ENCODE measurements at places on chromosomes 3 and 15.

GRCh38 chr15:59997070-59997701 lies 6.9 kb upstream of the FOXB1 start:
- peak; percentile 53 for DNase-seq

DNA sequence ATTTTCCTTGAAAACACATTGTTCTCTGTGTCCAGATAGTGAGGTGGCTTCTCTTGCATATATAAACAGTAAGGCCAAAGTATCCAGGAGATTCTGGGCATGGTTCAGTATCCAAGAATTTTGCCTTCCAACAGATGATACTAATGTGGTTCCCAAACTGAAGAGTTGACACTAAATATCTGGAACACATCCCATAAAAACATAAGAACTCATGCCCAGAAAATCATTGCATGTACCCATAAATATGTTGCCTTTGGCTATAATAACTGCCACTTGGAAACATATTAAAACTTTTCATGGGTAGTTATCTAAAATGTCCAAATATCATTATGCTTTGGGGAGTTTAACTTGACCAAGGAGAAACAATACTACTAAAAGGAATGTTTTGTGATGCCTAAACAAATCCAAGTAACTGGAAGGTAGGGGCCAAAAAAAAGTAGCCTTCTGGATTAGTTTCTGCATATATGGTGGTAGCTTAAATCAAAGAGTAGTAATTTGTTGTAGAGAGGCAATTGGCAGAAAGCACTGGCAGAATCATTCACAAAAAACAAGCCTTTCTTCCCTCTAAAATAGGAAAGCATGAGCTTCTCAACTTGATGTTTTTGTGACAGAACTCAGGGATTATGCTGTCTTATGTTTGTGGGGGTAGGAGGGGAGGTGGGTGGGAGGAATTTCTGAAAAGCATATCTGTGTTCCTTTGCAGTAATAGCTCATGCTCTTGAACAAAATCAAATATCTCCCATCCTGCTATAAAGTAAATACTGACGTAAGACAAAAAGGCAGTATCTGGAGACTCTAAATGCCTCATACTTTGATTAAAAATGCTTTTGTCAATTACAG lies 753.9 kb downstream of the TUSC7 start:
- DNase-seq: no peak

GRCh38 chr3:114903213-114903612 lies 243.9 kb downstream of the ZBTB20 start:
- DNase-seq: no peak

- DNase-seq: no peak
Measured at GRCh38 chr3:165883863-165884478, 46.7 kb upstream of the BCHE start.

- no peak for DNase-seq
Measured at GRCh38 chr3:145006271-145006670, 1034.6 kb downstream of the DIPK2A start.

GRCh38 chr15:62066663-62067447 lies at the start of gene C2CD4A:
Gene C2CD4A, plus strand, starts transcription at chr15:62066977. Its CDS starts 637 bp downstream, at chr15:62067614.
- DNase-seq: no peak

DNA sequence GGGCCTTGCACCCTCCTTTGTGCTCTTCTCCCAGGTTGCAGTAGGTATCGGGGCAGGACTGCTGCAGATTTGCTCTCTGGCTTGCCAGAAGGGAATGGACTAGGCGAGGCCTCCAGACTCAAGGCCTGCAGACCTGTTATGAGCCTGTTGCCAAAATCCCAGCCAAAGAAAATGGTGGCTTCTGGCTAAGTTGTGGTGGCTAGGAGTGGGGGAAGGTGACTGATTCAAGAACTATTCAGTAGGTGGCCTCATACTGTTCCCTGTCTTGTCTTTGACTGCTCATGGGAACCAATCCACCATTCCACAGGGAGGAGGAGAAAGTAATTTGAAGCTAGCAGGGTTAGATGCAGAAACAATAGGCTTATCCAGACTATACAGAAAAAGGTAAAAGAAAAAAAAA lies 380.4 kb upstream of the PROK2 start:
- DNase-seq: no peak

DNA sequence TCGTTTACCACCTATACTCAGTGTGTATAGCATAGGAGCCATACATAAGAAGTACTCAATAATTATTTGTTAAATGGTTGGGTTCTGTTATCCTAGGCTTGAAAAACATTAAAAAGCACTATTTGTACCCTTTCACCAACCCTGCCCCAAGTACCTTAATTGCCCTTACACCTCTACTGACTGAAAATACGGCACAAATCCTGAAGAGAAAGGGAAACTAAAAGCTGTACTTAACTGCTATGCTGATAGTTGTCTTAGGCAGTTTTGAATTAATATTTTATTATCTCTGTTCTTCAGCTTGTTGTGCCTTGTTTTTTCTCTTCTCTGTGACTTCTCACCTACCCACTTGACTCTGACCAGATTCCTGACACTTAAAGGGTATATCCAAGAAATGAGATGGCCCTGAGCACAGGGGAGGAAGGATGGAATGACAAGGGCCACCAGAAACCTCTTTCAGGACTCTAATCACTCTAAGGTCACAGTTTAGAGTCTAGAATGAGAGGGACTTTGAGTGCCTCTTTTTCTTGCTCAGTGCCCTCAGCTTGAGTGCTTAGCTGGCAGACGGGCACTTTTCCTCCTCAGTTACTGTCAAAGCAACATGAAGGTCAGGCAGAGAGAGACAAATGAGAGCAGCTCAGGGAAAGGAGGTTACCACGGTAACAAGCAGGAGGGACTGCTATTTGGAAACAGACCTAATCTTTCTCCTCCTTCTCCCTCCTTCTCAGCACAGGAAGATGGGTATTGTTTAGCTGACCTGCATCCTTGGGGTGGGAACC lies 136.5 kb downstream of the ZNF609 start:
- no peak for DNase-seq
